Vagina (tissue), 2 donors: ENCODE measurements at places on chromosomes 13 and 19.

- DNase-seq, result no peak
These were observed 116.0 kb upstream of the RNF113B start for GRCh38 chr13:98293103-98293502.

GRCh38 chr13:77207943-77208342 lies 119.0 kb downstream of the MYCBP2 start:
- DNase-seq, result no peak

DNA sequence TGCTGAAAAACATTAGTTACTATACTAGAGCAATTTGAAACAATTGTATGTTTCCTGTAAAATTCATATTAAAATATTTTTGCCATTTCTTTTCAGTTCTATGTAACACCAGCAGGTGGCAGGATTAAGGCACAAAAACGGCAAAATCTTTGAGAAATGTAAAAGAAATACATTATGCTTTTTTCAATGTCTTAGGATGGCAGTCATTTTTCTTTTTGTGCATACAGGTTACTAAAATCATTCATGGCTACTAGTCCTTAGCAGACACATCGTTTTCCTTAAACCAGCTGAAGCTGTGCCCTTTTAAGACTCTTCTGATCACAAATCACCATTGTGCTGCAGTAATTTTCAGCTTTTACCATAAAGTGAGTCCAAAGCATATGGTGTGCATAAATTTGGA lies 800.7 kb upstream of the SLITRK5 start:
- no peak for DNase-seq

DNA sequence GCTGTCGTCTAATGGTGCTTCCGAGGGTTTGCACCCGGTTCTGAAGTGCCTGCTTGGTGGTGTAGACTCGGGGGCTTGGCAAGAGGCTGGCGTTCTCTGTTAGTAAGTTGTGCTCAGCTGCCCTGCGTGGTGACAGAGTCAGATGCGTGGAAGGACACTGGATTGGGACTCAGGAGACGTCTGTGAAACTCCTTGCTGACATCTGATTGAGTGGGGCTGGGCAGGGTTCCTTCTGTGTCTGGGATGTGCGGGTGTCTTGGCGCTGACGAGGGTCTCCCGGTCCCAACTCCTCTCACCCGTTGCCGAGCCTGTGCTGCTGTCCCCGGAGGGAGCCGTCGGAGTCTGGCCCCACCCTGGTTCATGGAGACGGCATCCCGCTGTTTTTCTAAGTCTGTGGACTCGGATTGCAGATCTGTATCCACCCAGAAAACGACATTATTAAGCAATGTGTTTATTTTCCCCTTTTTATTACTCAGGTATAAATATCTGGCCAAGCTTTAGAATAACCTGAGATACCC lies 16.4 kb upstream of the DCUN1D2 start:
- DNase-seq, result peak; percentile 69

- DNase-seq, result no peak
These were observed 8.8 kb downstream of the PTPRS start for GRCh38 chr19:5331790-5332189.

GRCh38 chr19:21322528-21322927 lies 6.7 kb downstream of the ZNF708 start:
- no peak for DNase-seq

DNA sequence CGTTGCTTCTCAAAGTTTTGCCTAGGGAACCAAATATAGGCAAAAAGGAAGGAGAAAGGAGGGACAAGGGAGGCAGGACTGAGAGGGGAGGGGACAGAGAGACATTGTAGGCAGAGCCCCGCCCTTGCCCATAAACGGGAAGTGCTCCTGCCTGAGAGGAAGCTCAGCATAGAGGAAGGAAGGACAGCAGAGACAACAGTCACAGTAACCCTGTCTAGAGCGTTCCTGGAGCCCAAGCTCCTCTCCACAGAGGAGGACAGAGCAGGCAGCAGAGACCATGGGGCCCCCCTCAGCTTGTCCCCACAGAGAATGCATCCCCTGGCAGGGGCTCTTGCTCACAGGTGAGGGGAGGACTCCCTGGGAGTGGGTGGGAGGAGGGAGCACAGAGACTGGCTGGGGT lies at the start of gene CEACAM21:
Gene CEACAM21, plus strand, starts transcription at position 169 of the 400 bp plus-strand sequence. Its CDS starts 109 bp downstream, at position 278.
- DNase-seq, result no peak

DNA sequence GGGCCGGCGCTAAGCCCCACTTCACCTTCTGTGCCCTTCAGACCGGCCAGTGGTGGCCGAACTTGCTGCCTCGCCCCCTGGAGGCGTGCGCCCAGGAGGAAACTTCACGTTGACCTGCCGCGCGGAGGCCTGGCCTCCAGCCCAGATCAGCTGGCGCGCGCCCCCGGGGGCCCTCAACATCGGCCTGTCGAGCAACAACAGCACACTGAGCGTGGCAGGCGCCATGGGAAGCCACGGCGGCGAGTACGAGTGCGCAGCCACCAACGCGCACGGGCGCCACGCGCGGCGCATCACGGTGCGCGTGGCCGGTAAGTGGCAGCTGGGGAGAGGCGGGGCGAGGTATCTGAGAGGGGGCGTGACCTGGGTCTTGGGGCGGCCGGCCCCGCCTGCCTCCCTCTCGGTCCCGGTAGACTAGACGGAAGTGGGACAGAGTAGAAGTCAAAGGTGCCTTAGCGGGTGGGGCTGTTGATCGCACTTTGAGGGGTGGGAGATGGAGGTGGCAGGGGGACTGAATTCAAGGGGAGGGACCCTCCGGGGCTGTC lies 5.6 kb downstream of the ICAM5 start:
- DNase-seq, result no peak

DNA sequence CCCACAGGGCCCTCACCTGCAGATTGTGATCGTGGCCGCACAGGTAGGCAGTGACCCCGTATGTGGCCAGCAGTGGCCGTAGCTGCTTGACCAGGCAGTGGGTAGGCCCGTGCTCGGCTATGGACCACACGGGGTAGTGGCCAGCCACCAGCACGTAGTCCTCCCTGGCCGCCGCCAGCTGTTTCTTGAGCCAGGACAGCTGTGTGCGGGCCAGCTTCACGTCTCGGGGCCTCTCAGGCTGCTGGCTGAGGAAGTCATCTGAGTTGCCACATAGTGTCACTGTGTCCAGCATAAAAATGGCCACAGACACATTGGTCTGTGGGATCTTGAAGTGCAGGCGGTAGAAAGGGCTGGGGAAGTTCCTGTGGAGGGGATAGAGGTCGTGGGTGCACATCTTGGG lies 1.2 kb downstream of the ACP5 start:
- no peak for DNase-seq

DNA sequence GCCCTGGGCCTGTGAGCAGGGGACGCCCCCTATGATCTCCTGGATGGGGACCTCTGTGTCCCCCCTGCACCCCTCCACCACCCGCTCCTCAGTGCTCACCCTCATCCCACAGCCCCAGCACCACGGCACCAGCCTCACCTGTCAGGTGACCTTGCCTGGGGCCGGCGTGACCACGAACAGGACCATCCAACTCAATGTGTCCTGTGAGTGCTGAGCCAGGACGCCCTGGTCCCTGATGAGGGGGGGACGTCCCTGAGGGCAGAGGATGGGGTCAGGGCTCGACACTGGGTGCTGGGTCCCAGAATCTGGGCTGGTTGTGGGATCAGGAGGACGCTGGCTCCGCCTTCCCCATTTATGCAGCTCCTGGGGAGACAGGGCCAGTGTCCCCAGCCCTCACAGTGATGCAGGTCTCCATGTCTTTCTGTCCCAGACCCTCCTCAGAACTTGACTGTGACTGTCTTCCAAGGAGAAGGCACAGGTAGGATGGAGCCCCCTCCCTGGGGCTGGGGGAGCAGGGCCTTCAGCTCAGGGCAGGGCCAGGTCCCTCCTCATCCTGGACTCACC lies 2.5 kb downstream of the SIGLEC7 start:
- DNase-seq, result no peak

GRCh38 chr19:43798546-43799409 lies 3.5 kb downstream of the LYPD5 start:
- no peak for DNase-seq
